NCI-H69 (cell line): ENCODE measurements at places on chromosomes 1 and 21.

GRCh38 chr1:199336745-199337640 lies 690.5 kb upstream of the NR5A2 start:
- DNase-seq = peak; percentile 12

DNA sequence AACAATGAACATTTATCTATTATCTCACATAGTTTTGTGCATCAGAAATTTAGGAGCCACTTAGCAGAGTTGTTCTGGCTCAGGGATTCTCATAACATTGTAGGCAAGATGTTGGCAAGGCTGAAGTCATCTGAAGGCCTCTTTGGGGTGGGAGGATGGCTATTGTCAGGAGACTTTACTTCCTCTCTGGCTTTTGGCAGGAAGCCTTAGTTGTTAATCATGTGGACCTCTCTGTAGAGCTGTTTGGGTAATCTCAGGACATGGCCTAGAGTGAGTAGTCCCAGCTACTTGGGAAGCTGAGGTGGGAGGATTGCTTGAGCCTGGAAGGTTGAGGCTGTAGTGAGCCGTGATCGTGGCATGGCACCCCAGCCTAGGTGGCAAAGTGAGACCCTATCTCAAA lies 40.2 kb downstream of the RASAL2 start:
- peak; percentile 6 for DNase-seq

DNA sequence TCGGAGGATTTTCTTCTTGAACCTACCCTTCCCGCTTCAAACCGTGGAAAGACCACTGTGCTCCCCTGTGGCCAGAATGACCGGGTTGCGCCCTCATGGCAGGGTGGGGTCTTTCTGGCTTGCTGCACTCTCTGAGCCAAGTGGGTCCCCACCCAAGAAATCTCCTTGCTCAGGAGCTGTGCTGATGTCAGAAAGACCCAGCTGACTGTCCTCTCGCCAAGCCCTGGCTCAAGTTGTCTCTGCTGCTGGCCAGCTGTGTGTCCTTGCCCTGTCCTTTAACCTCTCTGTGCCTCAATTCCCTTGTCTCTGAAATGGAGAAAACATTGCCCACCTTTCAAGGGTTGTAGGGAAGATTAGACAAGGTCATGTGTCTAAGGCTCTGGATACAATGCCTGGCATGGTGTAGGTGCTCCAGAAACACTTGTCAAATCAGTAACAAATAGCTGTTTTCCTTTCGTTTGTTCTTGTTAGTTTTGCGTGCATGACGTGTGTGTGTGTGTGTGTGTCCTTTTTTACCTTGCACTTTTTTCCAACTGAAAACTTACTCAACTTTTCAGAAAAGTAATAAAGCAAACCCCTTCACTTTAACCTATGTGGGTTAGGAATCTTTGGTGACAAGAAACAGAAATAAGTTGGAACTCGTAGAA lies 41.1 kb upstream of the RPL11 start:
- DNase-seq = no peak

DNA sequence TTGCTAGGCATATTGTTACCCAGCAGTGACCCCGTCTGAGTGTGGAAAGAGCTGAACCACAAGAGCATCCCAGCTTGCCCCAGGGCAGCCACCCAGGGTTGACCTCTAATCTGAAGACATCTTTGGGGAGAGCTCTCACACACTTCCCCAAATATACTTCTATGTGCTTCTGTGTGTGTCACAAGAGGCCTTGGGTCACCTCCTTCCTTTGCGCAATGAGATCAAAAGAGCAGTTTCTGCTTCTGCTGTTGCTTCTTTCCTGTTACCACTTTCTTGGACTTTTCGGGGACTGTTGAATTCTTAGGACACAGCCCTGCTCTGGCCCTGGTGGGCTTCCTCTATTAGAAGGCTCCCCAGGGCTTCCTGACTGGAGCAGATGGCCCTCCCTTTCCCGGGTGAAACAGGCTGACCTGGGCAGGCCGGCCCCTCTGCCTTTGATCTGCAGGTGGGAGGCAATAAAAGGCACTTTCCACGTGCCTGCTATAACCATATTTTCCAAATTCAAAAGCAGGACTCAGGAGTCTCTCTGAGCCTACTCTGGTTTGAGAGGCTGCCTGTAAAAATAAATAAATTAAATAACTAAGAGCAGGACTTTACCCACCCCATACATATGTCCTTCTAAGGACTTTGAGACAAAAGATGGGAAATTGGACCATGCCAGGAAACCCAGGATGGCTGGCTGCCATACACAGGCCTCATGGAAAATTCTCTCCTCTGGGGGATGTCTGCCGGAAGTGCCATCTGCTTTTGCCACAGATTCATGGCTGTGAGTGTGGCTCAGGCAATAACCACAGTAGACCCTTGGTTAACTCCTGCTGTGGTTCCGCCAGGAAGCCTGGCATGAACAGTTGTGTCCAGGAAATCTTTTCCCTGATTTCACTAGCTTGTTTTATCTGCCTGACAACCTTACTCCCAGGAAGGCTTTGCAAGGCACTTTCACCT lies 28.3 kb upstream of the RCSD1 start:
- peak; percentile 12 for DNase-seq

DNA sequence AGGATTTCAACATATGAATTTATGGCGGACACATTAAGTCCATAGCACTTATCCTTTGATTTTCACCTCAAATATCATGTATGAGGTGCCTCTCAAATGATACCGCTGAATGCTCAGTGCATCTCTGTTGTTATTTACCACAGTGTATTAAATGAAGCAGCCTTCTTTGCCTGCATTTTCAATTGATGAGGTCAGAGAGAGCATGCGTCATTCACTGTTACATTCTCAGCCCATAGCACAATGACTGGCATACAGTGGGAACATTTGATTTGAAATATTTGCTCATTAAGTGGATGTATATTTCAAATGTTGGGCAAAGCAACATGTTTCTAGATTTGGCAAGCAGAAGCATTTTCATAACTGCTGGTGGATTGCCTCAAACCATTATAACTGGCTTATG lies 45.7 kb downstream of the LRRC7 start:
- DNase-seq = no peak

DNA sequence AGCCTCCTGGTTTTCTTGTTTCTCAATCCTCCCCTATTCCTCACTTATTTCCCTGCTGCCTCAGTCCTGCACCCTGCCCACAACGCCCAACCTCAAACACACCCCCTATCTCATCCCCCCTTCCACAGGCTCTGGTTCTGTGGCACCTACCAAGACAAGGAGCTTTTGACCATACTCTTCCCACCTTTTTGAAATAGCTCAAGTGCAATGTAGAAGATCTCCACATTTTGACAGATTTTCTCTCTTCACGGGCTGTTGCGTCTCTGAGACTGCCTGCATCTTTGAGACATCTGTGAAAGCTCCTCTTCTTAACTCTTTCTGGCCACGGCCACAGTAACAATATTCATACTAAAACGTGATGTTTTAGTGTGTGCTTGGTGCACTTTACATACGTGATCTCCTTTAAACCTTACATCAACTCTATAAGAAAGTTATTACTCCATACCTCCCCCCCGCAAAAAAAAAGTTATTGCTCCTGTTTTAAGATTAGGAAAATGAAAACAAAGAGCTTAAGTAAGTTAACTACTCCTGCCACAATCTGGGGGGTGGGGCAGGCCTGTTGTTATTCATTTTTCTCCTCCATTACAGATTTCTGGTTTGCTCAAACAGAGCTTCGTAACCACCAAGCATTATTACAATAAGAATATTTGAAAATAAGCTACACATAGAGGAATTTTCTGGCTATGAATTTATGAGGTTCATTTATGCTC lies 1.8 kb upstream of the SERBP1 start:
- no peak for DNase-seq

DNA sequence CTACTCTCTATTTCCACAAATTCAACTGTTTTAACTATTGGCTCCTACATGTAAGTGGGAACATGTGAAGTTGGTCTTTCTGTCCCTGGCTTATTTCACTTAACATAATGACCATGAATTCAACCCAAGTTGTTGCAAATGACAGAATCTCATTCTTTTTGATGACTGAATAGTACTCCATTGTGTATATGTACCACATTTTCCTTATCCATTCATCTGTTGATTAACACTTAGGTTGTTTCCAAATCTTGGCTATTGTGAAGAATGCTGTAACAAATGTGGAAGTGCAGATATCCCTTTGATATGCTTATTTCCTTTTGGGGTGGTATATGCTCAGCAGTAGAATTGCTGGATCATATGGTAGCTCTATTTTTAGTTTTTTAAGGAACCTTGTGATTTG lies 33.0 kb downstream of the GBP6 start:
- no peak for DNase-seq

- DNase-seq = peak; percentile 14
These were observed 3.0 kb downstream of the BACH1 start for GRCh38 chr21:29301691-29302090.

DNA sequence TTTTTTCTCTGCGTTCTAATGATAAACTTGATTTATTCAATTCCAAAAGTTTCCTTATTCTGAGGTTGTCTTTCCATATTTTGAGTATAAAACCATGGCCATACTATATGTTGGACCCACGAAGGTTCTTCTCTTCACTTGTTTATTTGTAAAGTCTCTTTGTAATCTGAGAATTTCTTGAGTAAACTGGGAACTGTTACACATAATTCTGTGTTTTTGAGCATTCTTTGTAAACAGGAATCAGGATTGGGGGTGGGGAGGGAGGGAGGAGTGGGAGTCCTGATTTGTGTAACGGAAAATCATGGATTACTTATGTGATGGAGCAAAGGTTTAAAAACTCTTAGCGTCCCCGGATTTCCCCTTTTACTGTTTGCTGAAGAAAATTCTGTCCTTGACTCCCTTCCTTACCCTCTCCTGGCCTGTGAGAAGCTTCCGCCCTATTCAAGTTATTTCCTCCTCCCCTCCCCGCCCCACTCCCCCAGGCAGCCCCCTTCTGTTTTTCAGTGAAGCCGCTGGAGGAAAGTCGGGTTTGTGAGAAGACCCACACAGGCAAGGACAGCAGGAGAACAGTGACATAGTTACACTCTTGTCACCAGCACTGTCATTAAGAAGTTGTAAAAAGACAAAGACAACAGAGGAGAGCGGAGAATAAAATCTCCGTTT lies 6.4 kb upstream of the NBPF11 start:
- DNase-seq = no peak

GRCh38 chr21:41317458-41317857 lies 857 bp downstream of the FAM3B start:
- no peak for DNase-seq

GRCh38 chr21:15210235-15210678 lies 145.5 kb upstream of the NRIP1 start:
- peak; percentile 21 for DNase-seq

GRCh38 chr1:4110888-4111287 lies 210.8 kb upstream of the C1orf174 start:
- no peak for DNase-seq

DNA sequence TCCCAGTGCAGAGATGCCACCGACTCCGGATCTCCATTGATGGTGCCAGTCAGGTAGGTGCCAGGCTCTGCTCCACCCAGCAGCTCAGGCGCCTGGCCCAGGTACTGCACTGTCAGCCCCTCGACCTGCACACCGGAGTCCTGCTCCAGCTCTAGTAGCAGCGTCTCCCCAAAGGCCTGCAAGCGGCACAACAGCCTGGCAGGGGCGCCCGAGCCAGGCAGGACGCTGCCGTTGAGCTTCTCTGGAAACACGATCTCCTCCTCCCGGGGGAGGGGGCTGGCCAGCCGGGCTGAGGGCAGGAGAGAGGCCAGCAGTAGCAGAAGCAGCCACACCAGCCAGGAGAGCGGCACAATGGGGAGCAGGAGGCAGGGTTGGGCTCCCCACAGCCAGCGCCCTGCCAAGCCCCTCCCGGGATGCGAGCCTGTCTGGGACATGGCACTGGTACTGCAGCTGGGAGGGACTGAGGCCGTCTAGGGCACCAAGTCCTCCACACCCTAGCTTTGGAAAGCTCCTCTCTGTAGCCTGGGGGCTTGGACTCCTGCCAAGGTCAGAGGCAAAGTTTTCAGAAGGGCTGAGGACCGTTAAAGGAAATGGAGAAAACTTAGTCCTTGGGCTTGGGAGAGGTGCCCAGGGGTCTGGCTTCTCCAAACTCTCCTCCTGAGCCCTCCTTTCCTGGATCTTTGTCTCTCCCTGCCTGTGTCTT lies 509 bp downstream of the ADAMTS4 start:
- peak; percentile 79 for DNase-seq

- DNase-seq = no peak
These were observed 58.1 kb downstream of the CASZ1 start for GRCh38 chr1:10738061-10739058.

DNA sequence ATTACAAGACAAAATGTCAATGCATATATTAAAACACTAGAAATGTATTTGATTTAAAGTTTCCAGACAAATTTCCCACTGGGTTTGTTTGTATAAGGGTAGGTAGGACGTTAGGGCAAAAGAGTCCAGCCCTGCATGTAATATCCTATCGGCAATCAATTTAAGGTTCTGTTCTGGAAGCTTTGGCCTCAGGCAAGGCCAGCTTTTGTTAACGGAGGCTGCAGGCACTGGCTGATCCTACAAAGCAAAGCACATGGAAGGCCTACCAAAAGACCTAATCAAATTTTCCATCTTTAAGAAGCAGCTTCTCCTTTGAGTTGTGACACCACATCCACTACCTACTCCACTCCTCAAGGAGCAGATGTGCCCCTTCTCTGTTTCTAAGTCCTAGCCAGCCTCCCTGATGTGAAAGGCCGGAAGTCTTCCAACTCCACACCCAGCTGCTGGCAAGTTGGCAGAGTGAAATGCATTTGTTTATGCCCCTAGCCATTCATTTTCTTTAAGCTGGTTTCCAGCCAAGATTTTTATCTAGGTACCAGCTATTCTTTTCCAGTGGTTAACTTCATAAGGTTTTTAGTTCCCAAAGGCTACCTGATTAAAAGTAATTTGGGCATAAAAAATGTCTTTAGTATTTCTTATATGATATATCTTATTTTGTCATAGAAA lies 452.6 kb downstream of the PTBP2 start:
- peak; percentile 88 for DNase-seq

GRCh38 chr1:215744419-215744818 lies 177.3 kb downstream of the KCTD3 start:
- no peak for DNase-seq

DNA sequence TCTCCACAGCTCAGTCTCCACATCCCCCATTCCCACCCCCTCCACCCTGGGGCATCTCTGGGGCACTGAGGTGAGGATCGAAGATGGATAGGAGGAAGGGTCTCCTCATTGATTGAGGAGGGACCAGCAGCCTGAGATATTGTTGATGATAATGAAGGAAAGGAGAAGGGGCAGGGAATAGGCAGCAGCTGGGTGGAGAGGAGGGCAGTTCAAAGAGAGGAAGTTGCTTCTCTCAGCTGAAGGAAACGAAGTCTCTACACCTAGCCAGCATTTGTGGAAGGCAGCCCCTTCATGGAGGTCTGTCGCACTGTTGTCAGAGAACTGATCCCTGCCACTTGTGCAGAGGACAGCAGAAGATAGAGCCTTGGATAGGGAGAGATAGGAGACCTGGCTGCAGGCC lies 5.7 kb downstream of the KNCN start:
- no peak for DNase-seq

DNA sequence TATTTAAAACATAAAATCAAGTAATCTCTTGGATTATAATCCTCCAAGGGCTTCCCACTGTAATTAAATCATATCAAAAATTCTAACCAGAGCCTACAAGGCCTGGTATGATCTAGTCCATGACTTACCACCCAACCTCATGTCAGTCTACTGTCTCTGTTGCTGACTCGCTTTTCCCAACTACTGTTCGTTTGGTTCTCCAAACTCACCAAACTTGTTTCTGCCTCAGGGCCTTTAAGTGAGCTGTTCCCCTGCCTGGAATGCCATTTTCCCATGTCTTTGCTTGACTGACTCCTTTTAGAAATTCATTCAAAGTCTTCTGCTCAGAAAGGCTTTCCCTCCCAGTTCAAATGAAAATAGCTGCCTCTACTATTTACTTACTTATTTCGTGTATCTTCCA lies 95.9 kb downstream of the ZC3H11B start:
- no peak for DNase-seq
